ENCODE measurements at places on chromosomes 12 and 14.

DNA sequence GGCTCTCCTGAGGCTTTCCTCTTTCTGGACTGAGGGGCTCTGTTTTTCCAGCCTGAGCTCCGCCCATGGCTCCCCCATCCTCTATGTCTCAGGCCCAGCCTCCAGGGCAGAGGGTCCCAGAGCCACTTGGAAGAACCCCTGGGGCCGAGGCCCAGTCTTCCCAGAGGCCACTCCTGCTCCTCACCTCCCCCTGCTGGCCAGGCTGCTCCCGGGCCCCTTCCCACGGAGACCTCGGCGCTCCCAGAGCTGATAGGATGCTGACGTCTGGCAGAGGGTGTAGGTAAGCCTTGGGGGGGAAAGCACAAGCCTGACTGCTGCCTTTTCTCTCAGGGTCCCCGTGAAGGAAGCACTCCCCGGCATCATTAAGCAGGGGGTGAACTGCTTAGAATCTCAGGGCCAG lies 51.4 kb downstream of the ERH start:
- no peak for DNase-seq

GRCh38 chr14:35534208-35534872 lies 376 bp downstream of the INSM2 start:
- DNase-seq, result no peak

DNA sequence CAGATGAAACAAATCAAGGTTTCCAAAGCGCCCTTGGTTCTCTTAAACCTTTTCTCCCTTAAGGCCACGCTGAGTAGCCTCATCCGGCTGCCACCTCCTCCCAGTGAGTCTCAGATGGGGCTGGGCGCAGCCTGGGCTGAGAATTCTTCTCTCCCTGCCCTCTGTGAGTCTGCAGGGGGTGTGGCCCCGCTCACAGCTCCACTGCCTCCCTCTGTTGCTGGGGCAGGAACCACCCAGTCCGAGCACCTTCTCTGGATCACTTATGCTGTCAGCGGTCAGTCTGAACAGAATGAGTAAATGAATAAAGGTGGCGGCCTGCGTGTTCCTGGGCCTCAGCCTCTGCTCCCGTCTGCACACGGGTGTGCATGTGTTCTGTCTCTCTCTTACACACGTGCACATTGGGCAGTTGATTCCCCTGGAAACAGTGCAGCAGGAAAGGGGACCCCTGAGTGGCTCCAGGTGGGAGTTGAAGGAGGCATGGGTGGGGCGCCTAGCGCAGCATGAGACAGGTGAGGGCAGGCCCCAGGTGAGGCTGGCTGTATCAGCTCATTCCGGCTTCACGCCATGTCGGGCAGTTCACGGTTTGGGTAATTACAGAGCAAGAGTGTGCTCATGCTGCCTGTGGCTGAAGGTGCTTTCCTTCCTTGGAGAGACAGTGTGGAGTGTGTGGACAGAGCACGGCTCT lies 4.3 kb downstream of the PAPLN start:
- DNase-seq, result no peak

GRCh38 chr14:30638926-30639325 lies 16.8 kb downstream of the SCFD1 start:
- DNase-seq, result no peak

- no peak for DNase-seq
Measured at GRCh38 chr12:76219806-76220205, 128.4 kb downstream of the BBS10 start.

DNA sequence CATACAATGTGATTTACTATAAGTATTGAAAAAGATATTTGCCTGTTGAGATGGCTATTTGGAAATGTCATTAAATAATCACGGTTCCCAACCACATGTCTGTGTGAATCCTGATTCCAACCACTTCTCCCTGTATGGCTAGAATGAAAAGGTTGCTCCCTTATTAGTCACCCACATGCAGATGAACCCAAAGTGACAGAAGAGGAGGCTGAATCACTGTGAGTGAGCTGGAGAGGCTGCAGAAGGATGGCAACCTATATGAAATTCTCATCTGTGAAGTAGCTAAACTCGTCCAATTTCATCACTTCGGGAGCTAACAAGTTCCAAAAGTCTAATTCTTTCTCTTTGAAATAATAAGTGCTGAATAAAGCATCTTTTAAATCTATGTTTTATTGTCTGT lies 300.5 kb downstream of the PRKD1 start:
- no peak for DNase-seq

GRCh38 chr14:105187935-105188524 lies 6.9 kb upstream of the NUDT14 start:
- no peak for DNase-seq

DNA sequence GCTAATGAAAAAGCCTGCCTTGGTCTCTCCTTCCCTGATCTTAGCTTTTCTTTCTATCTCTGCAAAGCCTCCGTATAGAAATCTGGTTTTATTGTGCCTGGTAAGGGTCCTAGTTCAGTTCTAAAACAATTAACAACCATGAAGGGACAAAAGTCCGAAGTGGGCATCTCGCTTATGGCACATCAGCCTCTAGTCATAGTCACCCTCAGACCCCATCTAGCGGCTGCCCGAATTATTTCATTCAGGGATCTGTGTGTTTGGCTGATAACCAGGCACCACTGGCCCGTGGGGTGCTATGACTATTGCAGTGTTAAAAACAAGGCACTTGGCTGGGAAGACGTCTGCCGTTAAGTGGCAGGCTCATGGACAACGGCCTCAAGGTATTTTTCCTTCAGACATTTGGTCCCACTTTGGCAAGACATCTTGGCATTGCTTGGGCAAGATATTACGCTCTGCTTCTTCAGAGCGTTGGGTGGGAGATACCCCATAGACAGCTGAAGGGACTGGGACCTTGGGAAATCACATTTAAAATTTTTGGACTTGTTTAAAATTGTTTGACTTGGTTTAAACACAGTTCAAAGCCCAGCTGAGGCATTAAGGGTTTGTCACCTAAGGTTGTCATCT lies 87.1 kb downstream of the SINHCAF start:
- peak; percentile 50 for DNase-seq
